Activated CD4-positive, alpha-beta T cell treated with anti-CD3 and anti-CD28 coated beads, Interleukin-2, Interleukin-6, amounts not matched to agents 100 ng/mL and 50 ng/mL, durations not matched to agents 16 hours and 8 hours (primary cell): ENCODE measurements at places on chromosomes 16 and 17.
A peak's percentile ranks its signal among the peaks of the same experiment; 100 is the strongest.

DNA sequence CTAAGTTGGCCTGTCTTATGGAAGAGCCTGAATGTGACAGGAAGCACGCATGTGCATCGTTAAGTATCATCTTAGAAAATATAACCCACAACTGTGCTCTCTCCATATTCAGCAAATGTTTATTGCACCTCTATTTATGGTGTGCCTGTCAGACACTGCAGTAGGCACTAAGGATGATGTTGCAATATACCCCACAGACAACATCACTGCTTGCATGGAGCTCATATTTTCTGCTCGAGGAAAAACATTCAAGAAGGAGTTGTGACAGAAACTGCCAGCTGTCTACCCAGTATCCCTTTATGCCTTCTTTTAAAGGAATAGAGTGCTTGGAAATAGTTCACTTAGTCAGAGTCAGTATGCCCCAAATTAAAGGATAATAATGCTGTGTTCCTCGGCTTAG lies 132.3 kb upstream of the RBFOX1 start:
- DNase-seq = no peak

DNA sequence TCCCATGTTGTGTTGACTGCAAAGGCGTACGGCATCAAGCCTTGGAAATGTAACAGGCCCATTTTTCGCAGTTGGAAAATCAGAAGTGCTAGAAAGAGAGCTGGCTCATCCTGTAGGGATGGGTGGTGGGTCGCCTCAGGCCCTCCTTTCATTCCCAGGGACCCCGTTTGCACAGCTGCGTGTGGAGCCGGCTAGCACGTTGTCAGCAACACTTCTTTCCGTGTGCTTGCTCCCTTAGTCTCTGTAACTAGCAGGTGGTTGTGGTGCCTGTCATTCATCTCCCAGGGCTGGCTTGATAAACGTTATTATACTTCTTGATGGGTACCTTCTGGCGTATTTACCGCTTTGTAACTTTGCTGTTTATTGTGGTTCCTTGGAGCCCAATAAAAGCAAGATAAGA lies 239.0 kb upstream of the CACNG5 start:
- no peak for DNase-seq

- no peak for DNase-seq
Observed at GRCh38 chr17:78619334-78619733, 42.1 kb upstream of the DNAH17 start.

- no peak for DNase-seq
Observed at GRCh38 chr17:49820773-49821172, 27.1 kb downstream of the TAC4 start.

GRCh38 chr17:45229681-45230409 lies 8.2 kb downstream of the FMNL1 start:
- peak; percentile 33 for DNase-seq

DNA sequence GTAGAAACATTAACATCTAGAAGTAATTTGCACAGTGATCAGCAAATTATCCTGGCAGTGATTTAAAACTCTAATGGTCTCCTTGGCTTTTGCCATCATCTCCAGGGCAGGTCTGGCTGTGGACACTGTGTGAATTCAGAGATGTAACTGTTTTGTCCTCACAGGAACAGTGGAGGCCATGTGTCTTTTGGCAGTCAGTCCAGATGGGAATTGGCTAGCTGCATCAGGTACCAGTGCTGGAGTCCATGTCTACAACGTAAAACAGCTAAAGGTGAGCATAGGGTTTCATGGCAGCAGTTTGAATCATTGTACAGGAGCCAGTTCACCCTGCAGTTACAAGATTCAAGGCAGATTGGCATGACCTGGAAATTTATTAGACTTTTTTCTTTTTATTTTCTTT lies 26.8 kb upstream of the SNTB2 start:
- no peak for DNase-seq

DNA sequence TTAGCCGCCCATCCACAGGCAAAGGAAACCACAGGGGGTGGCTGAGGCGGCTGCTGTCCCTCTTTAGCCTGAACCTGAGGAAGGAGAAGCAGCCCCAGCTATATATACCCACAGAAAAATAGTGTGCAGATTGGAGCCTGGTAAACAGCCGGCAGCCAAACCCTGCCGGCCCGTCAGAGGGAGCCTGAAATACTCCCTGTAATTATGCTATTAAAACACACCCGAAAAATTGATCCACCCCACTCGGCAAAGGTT lies 6.8 kb downstream of the PIEZO1 start:
- no peak for DNase-seq

DNA sequence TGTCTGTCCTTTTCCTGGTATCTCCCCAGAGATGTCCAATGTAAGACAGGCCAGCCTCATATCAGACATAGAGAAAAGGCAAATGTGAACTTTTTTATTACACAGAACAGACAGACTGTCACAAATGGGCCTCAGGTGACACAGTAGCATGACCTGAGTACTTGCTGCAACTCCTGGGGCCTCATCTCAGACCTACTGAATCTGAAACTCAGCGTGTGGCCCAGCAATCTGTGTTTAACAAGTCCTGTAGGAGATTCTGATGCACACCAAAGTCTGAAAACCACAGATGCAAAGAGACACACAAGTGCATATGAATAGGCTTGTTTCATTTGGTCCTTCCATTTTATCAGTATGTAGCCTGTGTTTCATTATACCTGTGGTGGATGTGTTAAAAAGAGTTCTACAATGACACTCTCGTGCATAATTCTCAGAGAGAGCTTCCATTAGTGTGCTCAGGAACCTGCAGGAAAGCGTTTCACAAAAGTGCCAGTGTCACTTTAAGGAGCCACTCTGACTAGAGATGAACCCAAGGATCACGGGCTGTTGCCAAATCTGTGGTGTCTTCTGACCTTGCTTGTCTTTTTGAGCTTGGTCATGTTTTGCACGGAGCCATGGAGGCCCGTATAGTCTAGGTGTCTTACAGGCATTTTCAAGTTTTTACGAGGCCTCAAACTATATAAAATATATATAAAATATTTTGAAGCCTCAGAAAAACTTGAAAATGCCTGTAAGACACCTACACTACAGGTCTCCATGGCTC lies 33.8 kb upstream of the NF1 start:
- peak; percentile 57 for DNase-seq

DNA sequence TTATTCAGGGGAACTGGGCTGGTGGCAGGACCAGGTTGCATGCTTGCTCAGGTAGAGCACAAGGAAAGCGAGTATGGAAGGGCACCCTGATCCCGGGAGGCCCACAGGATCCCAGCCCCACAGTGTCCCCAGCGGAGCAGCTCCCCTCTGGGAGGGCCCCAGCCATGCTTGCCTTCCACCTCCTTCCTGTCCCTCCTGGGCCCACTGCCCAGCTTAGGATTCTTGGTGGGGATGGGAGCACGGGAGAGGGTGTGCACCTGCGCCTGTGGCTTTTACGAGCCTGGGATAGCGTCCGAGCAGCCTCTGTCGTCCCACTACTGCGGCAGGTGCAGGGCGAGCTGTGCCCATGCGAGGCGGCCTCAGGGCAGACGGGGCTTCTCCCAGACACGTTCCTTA lies 114.5 kb downstream of the BANP start:
- no peak for DNase-seq

GRCh38 chr17:6494239-6494941 lies 50.1 kb downstream of the PIMREG start:
- DNase-seq = no peak

DNA sequence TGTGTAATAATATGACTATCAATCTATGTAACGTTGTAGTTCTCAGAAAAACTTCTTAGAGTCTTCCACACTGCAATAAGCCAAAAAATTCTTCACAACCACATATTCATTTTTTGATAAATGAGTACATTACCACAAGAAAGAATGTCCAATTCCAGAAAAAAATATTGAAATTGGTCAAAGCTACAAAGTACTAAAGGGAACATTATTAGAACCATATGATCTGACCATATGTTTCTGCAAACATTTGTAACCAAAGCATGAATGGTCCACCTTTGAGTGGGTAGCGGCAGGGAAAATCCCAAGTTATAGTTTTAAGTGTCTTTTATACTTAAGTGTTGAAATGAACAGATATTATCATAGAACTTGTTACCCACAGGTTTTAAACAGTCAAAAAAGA lies 71.7 kb upstream of the NACA2 start:
- no peak for DNase-seq

- DNase-seq = no peak
Observed at GRCh38 chr17:46766493-46767491, 51.7 kb downstream of the WNT3 start.

DNA sequence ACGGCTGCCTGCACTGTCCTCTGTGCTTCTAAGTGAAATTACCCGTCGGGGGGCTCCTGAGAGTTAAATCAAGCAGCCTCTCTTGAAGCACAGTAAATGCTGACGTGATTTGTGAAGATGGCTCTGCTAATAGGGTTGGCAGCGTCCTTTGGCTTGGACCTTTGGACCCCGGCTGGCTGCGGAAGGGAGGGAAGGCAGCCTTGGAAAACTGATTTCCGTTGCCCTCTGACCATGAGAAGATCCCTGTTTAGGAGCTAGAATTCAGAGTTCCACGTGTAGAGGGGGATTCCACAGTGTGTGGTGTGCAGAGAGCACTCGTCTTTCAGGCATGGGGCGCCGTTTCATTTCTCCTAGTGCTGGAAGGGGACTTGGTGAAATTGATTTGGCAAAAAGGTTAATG lies 640.8 kb downstream of the WWOX start:
- DNase-seq = no peak

GRCh38 chr17:16377941-16378341 lies 3.0 kb upstream of the UBB start:
- no peak for DNase-seq

DNA sequence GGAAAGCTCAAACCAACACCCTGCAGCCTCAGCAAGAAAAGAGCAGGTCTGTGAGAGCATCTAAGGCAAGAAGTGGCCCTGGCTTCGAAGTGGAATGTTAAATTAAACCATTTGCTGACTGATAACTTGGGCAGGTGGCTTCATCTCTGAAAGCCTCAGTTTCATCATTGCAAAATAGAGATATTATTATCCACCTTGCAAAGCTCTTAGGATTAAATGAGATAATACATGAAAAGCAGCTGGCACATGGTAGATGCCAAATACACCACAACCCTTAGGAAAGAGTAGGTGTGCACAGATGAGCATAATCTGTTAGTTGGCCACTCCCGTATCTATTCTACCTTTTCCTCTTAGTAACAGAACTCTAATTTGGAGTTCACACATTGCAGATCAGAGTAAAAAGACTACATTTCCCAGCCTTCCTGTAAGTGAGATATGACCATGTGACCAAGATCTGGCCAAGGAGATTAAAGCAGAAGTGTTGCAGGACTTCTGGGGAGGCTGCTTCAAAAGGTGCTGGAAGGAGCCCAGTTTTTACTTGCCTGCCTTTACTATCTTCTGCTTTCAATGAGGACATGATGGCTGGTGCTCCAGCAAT lies 288.7 kb downstream of the SOX9 start:
- DNase-seq = no peak

DNA sequence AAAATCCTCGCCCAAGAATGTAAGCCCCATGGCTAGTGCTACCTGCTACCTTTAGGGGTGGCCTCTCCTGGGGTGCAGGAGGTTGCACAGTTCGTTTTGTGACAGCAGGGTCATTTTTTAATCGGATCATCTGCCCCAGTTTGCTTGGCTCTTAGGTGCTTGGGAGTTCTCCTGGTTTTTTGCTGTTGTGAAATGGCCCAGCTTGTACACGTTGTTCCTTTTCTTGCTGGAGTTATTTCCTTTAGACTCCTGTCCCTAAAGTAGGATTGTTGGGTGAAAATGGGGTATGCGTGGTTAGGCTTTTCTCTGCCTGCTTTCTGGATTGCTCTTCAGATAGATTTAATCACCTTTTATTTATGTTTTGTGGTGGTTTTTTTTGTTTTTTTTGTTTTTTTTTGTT lies 25.8 kb downstream of the ABCC1 start:
- DNase-seq = no peak

GRCh38 chr17:42463976-42464400 lies 5.3 kb downstream of the ATP6V0A1 start:
- DNase-seq = no peak

GRCh38 chr17:15958484-15958854 lies 13.5 kb downstream of the ADORA2B start:
- DNase-seq = no peak

DNA sequence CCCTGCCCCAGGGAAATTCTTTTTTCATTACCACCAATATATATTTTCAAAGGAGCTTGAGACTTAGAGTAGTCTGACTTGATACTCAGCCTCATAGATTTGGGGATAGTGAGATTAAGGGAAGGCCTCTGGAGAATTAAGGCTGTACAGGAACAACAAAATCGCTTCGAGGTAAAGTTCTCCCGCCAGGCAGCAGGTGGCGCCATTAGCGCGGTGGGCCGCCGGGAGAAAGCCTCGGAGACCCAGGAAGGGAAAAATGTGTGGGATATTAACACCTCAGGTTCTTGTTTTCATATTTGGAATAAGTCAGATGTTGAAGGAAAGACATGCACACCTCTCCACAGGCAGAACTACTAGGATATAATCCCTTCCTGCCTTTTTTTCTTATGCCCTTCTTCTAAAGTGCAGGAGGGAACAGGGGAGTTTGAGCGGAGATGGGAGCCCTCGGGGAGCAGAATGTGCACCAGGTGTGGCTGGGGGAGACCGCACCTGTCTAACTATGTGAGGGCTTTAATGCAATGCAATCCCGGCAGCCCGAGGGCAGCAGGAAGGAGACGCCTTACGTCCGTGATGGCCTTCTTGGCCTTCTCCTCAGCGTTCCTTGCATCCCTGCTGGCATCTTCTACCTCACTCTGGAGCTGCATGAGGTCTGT lies 25.9 kb downstream of the MYH3 start:
- DNase-seq = peak; percentile 45
